ENCODE measurements at places on chromosomes 1 and 21. TPM values are rescaled to one million over a fixed set of nuclear protein-coding genes. Genes with fewer than 3 reads are reported as not detected.
A peak's percentile ranks its signal among the peaks of the same experiment; 100 is the strongest.

The BLACAT1 gene
- 0.41 TPM for total RNA-seq

The NKAIN1 gene
- 28.1 TPM for total RNA-seq

The SLC45A3 gene
- 2.0 TPM for total RNA-seq

The CNKSR1 gene
- total RNA-seq, result 3.3 TPM

The KRTAP21-2 gene
- not detected for total RNA-seq

The SPRR4 gene
- total RNA-seq, result not detected

The F13B gene
- total RNA-seq, result not detected

The SASS6 gene
- total RNA-seq, result 4.5 TPM

DNA sequence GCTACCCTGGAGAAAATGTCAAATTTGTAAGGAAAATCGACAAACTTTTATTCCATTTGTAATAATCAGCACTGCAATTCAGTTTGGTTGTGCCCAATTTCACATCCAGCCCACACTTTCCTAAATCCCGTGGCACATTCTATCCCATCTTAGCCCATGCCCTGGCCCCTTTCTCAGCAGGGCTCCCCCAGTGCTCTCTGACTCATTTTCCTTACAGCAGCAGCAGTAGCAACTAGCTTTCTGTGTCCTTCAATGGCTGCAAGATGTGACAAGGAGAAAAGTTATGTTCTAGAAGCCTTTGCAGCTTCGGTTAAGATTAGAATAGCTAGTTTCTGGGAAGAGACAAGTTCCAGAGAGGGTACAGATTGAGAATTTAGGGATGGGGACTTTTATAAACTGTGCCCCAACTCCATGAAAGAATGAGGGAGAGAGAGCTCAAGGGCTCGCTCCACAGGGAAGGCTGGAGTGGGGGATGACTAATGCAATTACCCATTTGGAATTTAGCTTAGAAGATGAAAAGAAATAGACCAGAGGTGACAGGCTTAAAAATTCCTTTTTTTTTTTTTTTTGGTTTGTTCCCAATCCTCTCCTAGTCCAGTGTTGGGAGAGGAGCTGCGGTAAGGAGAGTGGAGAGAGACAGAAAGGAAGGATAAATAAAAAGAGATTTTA lies 47.0 kb upstream of the POU2F1 start:
- DNase-seq, result no peak

DNA sequence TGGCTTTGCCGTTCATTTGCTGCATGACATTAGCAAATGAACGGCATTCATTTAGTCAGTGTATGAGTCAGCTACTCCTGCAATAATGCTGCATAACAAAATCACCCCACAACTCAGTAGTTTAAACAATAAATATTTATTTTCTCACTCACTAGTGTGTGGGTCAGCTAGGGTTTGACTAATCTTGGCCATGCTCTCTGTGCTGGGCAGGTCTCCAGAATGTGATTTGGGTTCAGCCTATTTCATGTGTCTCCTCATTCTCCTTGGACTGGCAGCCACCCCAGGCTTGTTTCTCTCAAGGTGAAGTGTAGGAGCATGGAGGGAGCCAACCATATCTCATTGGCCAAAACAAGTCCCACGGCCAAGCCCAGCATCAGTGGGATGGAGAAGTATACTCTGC lies 104.3 kb downstream of the LACTBL1 start:
- no peak for DNase-seq

- no peak for DNase-seq
These were observed 11.7 kb upstream of the PLPPR4 start for GRCh38 chr1:99252630-99253029.

- no peak for DNase-seq
These were observed 104.8 kb downstream of the ETS2 start for GRCh38 chr21:38910390-38911067.

DNA sequence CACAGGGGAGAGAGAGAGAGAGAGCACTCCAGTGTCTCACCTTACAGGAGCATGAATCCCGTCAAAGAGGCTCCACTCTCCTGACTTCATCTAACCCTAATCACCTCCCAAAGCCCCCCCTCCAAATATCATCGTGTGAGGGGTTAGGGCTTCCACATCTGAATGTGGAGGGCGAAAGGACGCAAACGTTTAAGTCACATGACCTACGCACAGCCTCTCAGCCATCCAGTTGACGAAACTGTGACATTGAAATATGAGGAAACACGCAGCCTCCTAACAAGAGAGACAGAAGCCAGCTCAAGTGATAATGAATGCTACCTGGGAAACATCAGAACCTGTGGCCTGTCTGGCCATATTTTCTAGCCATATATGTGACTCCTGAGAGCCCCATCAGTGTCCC lies 63.7 kb downstream of the MATN1 start:
- no peak for DNase-seq

- DNase-seq, result no peak
These were observed 25.2 kb downstream of the LAMC1 start for GRCh38 chr1:183048087-183049085.

GRCh38 chr1:112698366-112699310 lies 8.3 kb downstream of the RHOC start:
- no peak for DNase-seq

- no peak for DNase-seq
These were observed 13.5 kb downstream of the FUCA1 start for GRCh38 chr1:23854568-23854967.

- no peak for DNase-seq
These were observed 370.6 kb downstream of the PTPRC start for GRCh38 chr1:199009447-199009846.

DNA sequence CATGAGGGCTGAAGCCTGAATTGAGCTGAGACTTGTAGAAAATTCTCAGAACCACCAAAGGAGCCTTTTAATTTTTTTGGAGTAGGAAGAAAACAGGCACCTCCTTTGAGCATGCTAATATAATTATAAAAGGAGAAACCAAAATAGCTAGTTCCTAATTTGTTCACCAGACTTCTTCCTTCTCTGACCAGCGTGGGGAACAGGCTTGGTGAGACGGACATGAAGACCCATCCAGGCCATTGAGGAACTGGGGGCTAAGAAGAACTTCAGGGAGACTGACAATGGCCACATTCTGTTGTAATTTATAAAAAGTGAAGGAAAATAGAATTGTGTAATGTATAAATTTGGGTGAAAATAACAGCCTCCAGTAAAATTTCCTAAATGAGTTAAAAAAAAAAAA lies 62.6 kb downstream of the MAN1C1 start:
- no peak for DNase-seq

DNA sequence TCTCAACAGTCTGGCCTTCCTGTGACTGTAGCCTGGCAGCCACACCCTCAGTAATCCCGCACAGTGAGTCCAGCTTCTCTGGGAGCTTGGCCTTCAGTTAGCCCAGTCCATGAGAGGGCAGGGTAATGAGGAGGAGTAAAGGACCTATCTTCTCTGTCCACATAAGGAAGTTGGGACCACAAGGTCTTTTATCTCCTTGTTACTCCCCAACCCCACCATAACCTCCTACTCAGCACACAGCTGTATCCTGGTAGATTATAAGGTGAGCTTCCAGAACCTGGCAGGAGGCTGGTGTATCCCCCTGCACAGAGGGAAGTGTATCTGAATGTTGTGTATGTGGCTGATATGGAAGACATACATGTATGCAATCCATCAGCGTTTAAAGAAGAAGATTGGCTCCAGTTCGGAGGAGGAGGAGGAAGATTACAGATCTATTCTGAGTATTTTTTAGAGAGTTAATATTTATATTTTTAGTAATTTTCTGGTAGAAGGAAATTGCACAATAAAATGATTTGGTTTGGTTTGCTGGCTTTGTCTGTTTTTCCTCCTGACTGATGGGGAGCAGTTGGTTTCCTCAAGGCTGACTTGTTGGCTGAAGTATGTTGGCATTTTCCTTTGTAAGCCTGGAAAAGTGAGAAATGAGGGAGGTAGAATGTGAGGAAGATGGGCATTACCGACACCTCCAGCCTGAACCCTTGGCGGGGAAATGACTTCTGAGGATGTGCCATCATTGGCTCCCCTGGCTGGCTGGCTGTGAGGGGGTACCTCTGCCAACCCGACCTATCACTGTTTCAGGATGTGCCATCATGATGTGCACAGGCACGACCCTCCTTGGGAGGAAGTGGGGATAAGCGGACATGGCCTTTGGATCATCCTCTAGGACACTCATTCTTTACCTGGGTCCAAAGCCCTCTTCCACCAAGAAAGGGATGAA lies 5.0 kb downstream of the C1orf226 start:
- no peak for DNase-seq

DNA sequence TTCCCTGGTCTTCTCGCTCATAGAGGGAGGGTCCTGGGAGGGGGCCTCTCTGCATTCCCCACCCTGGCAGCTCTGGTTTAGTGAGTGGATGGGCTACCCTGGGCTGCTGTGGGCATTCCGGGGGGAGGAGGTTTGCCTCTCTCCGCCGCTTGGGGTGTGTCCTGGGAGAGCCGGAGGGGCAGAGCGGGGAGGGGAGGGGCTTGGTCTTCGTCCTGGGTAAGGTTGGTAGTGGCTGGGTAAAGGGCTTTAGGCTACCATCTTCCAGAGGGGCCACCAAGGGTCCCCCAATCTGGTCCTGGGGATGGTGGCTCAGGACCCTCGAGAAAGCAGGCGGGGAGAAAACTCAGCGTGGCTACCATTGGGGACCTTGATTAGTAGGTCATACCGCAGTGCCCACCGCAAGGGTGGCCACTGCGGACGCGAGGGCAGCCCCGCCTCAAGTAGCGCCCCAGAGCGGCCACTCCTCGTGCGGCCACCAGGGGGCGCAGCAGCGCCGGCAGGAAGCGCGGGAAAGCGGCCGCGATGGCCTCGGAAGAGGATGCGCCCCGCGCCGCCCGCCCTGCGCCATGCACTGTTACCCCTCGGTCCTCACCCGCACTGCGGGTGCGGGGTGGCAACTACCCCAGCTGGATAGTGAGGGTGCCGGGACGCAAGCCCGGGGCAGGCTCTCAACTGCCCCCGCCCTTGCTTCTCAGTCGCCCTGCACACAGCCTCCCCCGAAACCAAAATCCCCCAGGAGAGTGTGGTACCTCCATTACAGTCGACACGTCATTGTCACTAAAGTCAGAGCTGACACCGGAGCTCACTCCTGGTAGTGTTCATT lies 44.1 kb upstream of the SLC25A33 start:
- DNase-seq, result peak; percentile 77

GRCh38 chr21:38968887-38969543 lies 163.3 kb downstream of the ETS2 start:
- DNase-seq, result no peak

DNA sequence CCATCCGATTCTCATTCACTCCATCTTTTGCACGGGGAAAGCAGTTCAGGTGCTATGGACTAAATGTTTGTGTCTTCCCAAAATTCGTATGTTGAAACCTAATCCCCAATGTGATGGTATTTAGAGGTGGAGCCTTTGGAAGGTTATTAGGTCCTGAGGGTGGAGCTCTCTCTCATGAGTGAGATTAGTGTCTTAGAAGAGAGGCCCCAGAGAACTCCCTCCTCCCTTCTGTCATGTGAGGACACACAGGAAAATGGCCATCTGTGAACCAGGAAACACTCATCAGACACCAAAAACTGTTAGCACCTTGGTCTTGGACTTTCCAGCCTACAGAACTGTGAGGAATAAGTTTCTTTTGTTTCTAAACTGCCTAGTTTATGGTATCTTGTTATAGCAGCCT lies 15.8 kb upstream of the CCDC190 start:
- DNase-seq, result no peak

DNA sequence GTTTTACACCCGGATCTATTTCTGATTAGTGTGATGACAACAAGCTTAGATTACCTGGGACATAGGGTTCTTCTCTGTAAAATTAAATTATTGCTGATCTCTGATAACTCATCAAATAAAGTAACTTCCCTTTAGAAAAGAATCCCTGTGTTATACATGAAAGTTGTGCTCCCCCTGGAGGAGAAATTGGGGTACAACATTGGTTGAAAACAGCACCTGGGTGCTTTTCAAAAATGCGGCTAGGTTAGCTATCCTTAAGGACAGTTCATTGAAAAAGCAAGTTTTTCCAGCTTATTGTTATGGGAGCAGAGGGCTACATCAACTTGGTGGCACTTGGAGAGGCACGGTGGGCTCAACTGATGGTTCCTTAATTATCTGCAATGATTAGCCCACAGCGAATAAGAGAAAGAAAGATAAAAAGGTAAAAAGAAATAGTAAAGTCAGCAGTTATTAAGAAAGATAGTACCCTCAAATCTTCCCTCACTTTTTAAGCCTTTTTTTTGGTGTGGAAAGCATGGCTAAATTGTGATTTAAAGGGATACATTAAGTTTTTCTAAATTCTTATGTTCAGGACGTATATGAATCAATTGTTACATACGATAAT lies 97.8 kb downstream of the FMN2 start:
- DNase-seq, result no peak

DNA sequence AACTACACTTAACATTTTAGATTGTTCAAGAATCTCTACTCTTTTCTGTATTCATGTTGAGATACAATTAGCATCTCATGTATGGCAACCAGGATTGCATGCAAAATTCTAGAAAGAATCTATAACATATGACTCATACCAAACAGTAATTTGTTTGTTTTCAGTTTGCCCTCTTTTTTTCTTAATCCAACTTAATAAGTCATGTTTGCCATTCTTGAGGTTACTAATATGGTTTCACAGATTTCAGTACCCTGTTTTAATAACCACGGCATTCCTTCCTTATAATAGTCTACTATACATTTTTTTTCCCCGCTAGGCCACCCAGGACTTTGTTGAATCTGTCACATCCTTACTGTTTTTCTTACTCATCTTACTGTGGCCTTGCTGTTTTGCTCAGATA lies 140.8 kb downstream of the FMN2 start:
- DNase-seq, result no peak
